ENCODE measurements at places on chromosomes 12 and 14.

DNA sequence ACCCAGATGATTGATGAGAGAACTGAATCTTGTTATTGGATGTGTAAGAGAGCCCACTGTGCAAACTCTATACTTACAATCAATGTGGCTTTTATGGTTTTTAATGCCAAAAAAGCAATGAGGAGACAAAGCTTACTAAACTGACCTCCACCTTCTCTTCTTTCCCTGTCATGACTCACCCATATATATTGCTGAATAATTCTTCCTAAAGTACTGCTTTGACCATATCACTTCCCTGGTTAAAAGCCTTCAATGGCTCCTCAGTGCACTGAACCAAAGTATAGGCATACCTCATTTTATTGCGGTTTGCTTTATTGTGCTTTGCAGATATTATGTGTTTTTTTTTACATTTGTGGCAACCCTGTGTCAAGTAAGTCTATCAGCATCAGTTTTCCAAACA is 138.4 kb upstream of the PELI2 start:
- DNase-seq = no peak

DNA sequence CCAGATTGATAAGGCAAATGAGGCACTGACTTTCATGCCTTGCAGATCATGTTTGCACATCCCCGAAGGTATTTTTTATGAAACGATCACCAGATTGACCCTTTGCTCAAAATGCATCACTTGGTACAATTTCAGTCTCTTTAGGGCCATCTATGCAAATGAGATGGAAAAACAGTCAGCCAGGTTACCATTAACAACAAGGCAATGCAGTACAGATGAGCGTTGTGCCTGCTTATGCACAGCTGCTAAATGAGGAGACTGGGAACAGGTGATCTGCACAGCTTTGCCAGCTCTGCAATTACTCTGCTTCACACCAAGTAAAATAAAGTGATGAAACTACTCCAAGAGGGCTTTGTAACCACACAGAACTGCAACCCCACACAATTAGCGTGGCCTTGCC is 26.1 kb upstream of the PLEKHG7 start:
- DNase-seq = no peak

- no peak for DNase-seq
Measured at GRCh38 chr12:88432531-88433490, 147.5 kb downstream of the KITLG start.

DNA sequence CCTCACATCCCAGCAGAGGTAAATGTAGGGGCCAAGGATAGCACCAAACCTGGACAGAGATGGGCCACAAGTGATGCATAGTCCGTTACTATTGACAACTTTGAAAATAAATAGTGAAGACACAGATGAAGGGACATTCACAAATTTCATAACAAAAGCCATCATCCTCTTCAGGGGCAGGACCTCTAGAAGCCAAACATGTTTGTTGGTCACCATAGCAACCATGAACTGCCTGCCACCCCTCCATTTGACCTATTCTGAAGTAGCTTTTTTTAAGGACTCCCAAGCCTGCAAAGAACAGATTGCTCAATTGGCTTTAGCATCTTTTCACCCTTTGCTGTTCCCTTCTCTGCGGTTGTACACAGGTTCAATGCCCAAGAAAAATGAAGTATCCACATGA is 35.7 kb upstream of the MDM1 start:
- no peak for DNase-seq

DNA sequence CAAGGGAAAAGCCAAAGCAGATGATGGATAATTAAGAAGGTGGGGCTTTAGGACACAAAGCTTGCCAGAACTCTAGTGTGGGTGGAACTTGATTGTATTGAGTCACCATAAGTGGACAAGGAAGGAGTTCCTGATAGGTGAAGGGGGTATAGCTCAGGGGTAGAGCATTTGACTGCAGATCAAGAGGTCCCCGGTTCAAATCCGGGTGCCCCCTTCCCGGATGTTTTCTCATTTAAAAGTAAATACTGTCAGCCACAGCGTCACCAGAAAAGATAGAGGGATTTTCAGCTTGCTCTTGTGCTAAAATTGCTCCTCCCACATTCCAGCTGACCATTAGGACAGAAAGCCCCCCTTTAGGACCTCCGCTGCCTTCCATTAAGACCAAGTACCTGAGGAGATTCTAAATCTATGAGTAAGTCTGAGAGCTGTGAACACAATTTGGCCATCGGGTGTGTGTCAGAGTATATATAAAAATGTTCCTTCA is 36.6 kb downstream of the DCAF4 start:
- DNase-seq = no peak

All from hematopoietic multipotent progenitor cell treated with erythropoietin and hydrocortisone succinate and interleukin-3 and kit ligand, for 15 days (in vitro differentiated cells).